ENCODE measurements at places on chromosomes 3 and 15.

GRCh38 chr15:43329217-43329959, 985 bp downstream of the LCMT2 start:
- no peak for DNase-seq

DNA sequence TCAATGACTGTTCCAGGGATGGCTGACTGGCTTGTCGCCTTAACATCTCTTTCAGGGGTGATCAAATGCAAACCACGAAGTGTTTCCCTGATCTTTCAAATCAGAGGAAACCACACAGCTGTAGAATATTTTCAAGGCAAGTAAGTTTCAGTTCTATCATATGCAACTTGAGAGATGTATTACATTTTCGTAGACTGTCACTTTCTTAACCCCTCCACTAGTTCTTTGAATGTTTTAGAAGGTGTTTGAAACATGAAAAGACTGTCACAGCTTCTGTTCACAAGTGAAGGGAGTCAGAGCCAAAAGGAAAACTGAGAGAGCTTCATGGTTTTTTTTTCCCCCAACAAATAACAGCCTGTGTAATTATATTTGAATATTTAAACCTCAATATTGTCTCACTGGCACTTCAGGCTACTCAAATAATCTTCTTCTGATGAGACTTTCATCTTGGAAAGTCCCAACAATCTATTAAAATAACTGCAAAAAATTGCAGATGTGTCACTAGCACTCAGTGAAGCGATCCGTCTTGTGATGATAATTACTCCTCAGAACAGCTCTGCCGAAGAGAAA, 25.9 kb upstream of the CAPN7 start:
- no peak for DNase-seq

GRCh38 chr15:32825219-32825618, 107.4 kb downstream of the GREM1 start:
- no peak for DNase-seq

GRCh38 chr15:27025481-27025966, 54.5 kb downstream of the GABRG3 start:
- no peak for DNase-seq

GRCh38 chr3:58679974-58680666, 13.5 kb upstream of the FAM3D start:
- DNase-seq: no peak
